ENCODE measurements at places on chromosomes 3 and 15.

- no peak for DNase-seq
Observed at GRCh38 chr3:71099997-71100719, 483.4 kb downstream of the FOXP1 start.

- DNase-seq, result peak; percentile 56
Observed at GRCh38 chr15:68210821-68211655, 5.9 kb upstream of the CALML4 start.

DNA sequence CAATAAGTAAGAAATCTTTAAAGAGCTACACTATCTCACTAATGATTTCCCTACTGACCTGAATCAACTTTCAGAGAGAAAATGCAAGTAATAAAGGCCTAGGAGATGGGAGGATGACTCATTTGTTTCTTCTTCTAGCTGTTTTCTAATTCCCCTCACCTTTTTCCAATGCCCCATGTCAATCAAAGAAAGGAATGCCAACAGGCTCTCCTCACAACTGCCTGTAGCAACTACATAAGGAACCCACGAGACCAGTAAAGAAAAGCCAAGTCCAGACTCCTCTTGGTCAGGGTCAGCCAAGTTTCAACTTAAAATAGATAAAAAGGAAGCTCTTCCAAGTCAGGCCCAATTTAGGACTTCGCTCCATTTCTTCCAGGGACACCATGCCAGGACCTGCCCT is 201.9 kb downstream of the TNIK start:
- DNase-seq, result no peak

GRCh38 chr15:69631978-69632377 is 179.4 kb downstream of the RPLP1 start:
- no peak for DNase-seq

DNA sequence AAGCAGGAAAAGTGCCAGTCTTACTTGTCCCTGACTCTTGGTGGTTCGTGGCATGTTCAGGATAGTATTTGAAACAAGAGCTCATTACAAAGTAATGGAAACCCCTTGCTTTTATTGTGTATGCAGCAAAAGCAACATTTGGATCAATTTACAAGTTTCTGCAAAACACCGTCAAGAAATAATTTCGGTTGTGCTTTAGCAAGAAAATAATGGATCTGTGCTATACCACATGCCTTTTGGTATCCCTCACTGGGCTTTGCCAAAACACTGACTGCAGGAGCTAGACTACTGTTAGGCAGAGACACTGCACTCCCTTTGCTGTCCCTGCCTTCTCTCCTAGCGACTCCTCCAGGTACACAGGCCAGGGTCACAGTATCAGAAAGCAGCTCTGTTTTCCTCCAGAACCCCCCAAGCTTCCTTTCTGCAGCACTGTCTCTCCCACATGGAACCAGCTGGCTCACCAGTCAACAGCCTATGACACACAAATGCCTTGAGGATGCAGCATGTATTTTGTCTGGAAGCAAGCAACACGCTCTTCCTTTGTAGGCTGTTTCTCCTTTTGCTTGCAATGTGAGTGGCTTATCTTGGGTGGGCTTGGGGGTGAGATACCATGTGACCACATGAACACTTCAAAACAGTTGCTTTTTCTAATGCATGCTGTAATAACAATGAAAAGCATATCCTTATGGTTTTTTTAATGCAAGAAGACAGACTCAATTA is 111.4 kb downstream of the PGPEP1L start:
- no peak for DNase-seq

DNA sequence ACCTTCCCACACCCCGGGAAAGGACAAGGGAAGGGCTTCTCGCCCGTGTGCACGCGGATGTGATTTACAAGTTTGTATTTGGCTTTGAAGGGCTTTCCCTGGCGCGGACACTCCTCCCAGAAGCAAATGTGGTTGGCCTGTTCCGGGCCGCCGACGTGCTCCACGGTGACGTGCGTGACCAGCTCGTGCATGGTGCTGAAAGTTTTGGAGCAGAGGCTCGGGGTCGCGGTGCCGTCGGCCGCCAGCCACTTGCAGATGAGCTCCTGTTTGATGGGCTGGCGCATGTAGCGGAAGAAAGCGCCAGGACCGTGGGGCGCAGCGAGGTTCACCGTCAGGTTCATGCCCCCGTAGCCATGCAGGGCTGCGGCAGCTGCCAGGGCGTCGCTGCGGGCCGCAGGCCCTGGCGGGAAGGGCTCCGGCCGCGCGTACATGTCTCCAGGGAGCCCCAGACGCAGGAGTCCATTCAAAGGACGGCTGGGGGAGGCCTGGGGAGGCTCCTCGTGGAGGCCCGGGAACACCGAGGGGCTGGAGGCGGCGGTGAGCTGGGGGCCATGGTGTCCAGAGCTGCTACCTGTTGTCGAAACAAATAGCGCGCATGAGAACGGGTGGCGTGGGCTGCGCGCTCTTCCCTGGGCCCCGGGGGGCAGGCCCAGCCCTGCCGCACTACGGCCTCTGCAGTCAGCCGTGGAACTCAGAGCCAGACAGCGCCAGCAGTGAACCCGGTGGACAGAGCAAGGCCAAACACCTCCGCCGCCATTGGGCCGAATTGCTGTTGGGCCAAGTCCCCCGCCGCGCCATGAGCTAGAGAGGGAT is 10.2 kb downstream of the ZIC4 start:
- DNase-seq, result no peak

DNA sequence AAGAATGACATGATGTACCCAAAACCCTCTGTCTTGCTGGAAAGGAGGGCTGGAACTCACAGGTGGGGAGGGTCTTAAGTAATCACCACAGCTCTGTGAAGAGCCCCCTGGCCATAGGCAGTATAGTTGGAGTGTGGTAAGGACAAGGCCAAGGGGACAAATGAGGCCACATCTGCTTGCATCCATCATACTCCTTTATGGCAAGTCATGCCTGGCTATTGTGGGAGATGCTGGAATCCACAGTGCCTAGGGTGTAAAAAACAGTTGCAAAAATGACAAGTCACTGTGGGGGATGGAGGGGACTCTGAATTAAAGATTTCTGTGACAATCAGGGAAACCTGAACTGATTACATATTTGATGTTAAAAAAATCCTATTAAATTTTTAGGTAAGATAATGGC is 258.5 kb downstream of the KCNMB2 start:
- DNase-seq, result no peak

DNA sequence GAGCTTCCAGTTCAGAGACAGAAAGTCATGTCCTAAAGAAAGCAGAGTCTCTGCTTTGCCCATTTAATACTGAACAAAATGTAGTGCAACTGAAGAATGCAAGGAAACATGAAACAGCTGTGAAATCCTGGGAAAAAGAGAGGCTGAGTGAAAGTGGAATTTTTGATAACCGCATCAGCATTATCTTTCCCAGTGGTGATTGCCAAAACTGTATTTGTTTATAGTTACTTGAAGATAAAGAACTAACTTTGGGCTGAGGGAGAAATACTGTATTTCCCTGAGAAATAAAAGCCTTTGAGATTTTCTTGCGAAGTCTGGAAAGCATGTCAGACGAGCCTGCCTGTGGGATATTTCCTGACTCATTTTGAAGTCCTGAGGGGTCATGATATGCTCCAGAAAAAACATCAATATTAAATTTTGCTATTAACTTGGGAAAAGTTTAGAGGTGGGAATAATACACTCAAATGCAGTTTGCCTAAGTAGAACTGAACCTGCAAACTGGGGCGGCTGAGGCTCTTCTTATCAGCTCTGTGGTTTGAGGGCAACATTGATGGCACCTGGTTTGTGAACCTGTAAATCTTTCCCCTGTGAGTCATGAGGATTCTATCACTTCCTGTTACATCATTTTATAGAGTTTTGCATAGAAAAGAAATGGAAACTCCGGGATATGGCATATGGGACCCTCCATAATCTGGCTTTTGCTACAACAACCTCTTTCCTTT is 855.3 kb downstream of the MCTP2 start:
- no peak for DNase-seq

DNA sequence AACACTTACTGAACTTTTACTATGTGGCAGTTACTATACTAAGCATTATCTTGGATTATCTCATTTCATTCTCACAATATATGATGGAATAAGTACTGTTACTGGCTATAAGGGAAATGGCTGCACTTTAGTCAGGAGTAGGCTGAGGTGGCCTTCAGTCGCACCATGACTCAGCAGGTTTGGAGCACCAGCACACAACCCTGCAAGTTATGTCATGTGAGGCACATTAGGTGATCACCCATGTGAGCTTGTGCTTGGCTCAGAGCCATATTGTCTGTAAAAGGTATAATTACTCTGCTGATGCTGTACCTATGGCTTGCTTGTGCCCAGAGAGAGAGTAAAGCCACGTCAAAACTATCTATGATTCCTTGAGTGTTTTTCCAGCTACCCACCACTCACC is 54.1 kb upstream of the TIPARP start:
- DNase-seq, result no peak

- no peak for DNase-seq
Observed at GRCh38 chr15:49815526-49815925, 194.7 kb downstream of the DTWD1 start.

DNA sequence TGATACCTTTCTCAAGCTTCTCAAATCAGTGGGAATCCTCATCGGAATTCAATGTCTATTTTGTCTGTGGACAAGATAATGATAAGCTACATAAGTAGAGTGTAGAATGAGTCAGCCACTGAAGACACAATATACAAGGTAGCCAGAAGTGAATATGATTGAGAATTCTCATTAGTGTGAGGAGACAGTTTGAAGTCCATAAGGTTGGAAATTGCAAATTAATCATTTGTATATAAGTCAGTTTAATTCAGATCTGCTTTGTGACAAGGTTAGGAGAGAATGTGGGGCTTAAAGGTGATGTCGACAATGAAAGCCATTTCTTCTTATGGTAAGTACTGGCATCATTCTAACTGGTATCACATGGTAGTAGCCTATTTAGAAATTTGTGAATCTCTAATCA is 4.2 kb downstream of the ARPP21 start:
- DNase-seq, result no peak

DNA sequence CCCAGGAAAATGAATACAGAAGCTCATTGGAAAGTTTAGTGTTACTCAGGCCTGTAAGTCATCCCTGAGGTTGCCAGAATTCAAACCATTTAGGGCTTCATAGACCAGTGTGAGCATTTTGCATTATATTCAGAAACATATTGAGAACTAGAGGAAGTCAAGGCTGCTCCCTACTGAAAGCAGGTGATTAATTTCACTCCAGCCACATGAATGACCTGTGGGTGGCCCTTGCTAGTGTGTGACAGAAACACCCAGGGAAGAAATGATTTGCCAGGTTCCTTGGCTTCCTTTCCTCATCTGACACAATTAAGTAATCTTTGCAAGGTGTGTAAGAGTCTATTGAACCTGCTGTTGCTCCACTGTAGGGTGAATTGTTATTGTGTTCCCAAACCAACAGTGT is 61.8 kb downstream of the GAP43 start:
- no peak for DNase-seq

GRCh38 chr3:78801926-78802561 is 965.8 kb downstream of the ROBO1 start:
- no peak for DNase-seq

DNA sequence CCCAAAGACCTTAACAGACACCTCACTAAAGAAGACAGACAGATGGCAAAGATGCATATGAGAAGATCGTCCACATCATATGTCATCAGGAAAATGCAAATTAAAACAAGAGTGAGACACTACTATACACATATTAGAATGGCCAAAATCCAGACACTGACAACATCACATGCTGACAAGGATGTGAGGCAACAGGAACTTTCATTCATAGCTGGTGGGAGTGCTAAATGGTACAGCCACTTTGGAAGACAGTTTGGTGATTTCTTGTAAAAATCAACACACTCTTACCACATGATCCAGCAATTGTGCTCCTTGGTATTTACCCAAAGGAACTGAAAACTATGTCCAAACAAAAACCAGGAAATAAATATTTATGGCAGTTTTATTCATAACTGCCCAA is 17.6 kb downstream of the CHDH start:
- no peak for DNase-seq

GRCh38 chr3:166425900-166426611 is 588.8 kb upstream of the BCHE start:
- no peak for DNase-seq

- no peak for DNase-seq
Observed at GRCh38 chr3:67648229-67648628, 6.2 kb downstream of the SUCLG2 start.

DNA sequence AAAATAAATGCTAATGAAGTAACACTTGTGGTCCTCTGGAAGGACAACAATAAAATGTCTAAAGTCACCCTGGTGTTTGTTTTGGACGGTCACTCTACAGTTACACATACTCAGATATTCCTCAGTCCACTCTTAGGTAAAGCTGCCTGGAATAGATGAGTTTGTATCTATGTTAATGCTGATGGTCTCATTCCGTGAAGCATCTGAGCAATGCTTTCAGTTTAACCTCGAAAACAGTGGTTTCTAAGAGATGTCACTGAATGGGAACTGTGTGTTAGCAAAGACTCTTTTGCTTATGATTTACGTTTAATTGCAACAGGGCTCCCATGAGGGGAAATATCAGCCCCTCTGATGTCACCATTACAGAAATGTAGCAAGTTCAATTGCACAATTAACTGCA is 49.1 kb downstream of the FBN1 start:
- DNase-seq, result no peak

DNA sequence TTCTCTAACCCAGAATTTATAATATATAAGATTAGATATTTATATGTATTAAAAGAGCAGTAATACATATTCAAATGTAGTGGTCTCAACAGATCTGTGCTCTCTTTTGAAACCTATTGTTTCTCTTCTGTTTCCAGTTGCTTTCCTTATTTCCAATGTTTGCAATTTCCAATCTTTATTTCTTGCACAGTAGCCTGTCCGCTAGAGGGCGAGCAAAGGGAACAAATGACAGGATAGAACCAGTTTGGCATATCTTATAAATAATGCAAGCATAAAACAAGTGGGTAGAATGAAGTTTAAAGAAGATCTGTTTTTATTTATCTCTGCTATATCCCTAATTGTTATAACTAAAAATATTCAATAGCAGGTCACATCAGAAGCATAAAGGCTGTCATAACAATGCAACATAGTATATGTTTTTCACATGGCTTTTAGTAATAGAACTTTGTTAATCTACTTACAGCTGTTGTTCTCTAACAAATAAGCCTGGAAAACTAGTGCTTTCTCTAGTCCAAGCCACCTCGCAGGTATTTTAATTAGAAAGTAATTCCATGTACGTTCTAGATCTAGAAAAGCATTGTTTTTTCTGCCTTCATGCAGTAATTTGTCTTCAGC is 15.1 kb upstream of the TCAIM start:
- DNase-seq, result no peak

DNA sequence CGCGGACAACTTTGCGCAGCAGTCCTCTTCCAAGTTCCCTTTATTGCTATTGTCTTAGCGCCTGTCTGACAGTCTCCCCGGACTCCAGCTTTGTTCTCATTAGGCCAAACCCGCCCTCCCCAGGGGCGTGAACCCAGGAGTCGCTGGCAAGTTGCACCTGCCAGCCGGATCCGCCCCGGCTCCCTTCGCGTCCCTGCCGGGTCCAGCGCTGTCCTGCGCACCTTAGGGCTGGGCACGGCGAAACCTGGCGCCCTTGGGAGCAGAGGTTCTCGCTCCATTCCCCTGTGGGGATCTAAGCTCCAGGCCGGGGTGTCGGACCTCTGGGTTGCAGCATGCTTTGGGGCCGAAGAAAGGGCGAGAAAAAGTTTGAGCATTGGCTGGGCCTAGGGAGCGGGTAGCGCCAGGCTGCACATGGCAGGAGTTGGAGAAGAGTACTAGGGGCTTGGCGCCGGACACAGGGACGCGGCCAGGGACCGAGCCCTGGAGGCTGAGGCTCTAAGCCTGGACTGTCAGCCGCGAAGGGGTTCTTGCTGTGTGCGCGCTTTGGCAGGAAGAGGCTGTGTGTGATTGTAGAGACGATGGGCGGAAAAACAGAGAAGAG is 335.1 kb upstream of the THRB start:
- DNase-seq, result no peak

GRCh38 chr15:56053046-56053400 is 59.6 kb upstream of the NEDD4 start:
- DNase-seq, result no peak

- no peak for DNase-seq
Observed at GRCh38 chr3:171248426-171249111, 211.6 kb downstream of the TNIK start.
